ENCODE measurements at places on chromosomes 6 and 20.

- no peak for DNase-seq
Measured at GRCh38 chr6:42572523-42572922, 8.7 kb downstream of the UBR2 start.

- no peak for DNase-seq
Measured at GRCh38 chr6:165249808-165250207, 59.6 kb downstream of the C6orf118 start.

GRCh38 chr6:157778719-157779118 is 44.3 kb upstream of the SNX9 start:
- DNase-seq = no peak

DNA sequence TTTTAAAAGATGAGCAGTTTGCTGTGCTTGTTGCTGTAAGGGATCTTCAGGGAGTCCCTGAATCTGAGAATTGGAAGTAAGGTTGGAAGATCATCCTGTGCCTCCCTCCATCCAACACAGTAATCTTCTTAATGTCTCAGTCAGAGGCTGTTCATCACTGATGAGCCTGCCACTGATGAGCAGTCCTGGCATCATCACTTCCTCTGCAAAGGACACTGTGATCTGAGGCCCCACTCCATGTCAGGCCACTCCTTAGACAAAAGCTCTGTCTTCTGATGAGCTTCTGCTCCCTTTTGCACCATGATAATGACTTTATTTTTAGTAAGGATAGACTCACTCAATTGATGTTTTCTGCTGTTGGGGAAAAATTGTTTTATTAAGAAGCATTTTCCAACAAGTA is 121.0 kb downstream of the UST start:
- no peak for DNase-seq

Measured in T-helper 22 cell (primary cell).